Activated T-cell treated with anti-CD3 and anti-CD28 coated beads, Interleukin-2, amount 50 U/mL, for 72 hours (primary cell): ENCODE measurements at places on chromosomes 13 and 19.

- peak; percentile 90 for DNase-seq
Measured at GRCh38 chr19:16070366-16070990, 5.8 kb upstream of the TPM4 start.

GRCh38 chr19:2532252-2533071, 56.5 kb downstream of the GADD45B start:
- DNase-seq, result no peak

DNA sequence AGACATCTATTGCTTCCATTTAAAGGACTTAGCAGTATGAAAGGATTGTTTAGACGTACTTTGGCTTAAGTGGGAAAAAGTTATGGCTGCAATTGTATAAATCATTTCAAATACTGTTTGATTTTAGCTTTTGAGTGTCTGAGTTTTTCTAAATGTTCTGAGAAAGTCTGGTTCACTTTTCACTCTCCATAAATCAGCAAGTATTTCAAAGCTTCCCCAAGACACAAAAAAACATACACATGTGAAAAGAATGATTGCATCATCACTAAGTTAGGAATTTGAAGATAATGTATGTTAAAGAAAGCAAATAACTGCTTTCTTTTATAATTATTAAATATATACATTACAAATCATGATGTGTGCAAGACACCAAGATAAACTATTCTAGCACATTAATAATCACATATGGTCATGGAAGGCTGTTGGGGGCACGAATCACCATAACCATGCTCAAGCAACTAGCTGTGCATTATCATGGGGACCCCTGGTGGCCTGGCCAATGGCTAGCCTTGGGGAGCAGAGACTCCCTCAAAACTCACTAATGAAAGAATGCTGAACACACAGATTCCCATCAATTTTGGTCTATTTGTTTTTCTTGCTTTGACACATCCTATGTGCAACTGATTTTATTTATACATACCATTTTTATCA, 111.1 kb downstream of the MIPEP start:
- DNase-seq, result no peak

DNA sequence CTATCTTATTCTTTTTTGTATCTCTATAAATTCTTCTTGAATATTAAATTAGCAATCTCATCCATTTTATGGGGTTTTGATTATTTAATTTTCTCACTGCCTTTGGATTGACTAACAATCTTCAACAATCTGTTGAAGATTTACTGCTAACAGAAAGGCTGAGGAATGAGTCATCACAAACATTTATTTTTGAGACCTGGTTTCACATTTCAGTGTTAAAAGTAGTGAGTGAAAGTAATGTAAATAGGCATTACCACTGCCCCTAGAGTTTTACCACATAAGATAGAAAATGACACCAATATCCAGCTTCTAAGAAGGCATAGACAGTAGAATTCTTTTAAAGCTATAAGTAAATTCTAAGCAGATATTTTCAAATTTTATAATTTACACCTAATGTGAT, 472.8 kb downstream of the OLFM4 start:
- DNase-seq, result no peak

DNA sequence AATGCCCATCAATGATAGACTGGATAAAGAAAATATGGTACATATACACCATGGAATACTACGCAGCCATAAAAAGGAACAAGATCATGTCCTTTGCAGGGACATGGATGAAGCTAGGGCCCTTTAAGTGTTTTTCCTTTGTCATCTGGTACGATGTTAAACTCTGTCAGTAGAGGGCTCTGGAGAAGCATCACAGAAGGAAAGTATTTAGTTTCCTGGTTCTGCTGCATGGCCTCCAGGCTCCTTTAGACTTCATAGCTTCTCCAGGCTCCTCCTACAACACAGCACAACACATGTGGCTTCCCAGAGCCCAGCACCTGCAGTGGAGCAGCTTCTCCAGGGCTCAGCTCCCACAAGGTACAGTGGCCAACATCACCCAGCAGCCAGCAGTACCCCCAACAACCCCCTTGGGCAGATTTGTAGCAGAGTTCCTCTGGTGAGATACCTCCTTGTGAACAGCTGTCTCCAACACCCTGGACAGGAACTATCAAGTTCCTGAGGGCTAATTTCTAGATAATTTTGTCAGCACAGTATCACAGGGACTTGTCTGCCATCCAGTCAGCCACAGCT, 63.4 kb downstream of the KCTD12 start:
- DNase-seq, result no peak
